Lung microvascular endothelial cell (primary cell): ENCODE measurements at places on chromosomes 1 and 21.

DNA sequence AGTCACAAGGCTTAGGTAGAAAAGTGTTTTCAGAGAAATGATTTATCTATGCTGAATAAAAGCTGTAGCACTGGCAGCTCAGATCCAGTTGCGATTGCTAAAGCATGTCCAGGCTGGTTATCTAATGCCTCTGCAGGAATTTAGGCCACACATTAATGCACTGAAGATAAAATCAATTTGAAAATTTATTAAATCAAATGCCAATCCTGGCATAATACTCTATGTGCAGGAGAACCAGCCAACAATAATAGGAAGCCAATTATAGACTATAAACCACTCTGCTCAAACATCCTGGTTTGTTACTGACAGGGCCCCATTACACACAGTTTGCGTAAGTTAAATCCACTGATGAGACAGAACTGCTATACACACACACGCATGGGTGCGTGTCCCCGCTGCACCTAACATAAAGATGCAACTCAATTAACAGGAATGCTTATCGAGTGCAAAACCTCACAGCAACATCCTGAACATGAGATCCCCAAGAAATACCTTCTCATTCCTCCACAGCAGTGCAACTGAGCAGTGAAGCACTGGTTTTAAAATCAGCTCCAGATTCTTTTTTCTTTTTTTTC lies 40.6 kb downstream of the PTP4A2 start:
- peak; percentile 61 for DNase-seq

- no peak for DNase-seq
Measured at GRCh38 chr1:47703156-47703825, 265.4 kb downstream of the FOXD2 start.

DNA sequence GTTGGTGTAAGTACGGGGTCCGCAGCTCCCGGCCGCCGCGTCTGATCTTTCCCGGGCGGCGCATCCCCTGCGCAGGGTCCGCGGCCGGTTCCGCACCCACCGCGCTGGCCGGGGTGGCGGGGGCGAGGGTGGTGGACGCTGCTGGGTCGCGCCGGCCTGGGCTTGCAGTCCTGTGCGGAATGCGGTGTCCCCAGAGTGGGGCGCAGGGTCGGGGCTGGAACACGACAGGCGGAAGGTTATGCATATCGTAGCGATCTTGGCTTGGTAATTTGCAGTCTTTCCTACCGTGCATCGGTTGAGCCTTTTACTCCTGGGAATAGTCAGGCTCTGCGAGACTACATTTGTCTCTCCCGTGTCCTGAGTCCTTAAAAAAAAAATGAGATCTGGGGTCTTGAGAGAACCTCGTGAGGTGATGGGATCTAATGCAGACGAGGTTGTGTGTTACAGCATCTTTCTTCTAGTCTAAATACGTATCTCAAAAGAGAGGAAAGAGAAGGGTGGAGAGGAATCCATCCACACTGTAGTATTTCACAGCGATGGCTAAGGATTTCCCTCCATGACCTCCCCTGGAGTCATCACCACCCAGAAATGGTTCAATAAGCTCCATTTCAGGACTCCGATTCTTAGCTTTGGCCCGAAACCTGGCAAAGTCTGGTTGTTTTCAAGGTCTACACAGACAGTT lies 572 bp downstream of the ATP1B1 start:
- DNase-seq: peak; percentile 48

DNA sequence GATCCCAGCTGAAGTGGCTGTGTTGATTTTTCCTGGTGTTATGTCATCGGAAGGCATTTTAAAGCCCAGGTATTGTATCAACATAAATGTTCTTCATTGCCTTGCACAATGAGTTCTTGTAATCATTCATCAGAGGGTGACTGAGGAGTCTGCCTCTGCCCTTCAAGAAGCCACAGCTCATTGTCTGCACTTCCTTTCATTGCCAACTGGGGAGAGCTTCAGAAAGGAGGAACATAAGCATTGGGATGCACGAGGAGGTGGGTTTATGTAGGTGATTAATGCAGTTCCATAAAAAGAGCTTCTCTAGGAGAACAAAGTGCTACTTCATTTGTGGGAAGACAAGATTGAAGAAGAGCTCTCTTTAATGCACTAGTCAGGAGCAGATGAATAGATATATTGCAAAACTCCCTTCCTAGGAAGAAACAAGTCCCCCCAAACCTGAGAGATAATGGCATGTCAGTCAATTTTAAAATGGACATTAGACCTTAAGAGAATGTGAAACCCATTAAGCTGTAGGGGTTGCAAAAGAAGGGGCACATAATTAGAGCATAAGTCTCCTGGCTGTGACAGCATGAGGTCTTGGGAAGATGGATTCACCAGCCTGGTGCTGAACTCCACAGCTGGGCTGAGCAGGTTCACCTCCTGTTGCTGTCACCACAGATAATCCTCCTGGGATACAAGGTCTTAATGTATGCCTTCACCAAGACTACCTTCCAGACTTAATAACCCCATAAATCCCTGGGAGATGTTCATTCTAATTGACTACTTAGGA lies 124.6 kb downstream of the BACH1 start:
- no peak for DNase-seq

- DNase-seq: no peak
Measured at GRCh38 chr21:43987509-43987908, 24.6 kb upstream of the TRAPPC10 start.

- peak; percentile 34 for DNase-seq
Measured at GRCh38 chr21:45154511-45155508, 80.4 kb downstream of the ADARB1 start.
